Activated T-helper 17 cell treated with anti-CD3 and anti-CD28 coated beads, Interleukin-2, amount 50 U/mL, for 72 hours (primary cell): ENCODE measurements at places on chromosomes 5 and 9.
A peak's percentile ranks its signal among the peaks of the same experiment; 100 is the strongest.

DNA sequence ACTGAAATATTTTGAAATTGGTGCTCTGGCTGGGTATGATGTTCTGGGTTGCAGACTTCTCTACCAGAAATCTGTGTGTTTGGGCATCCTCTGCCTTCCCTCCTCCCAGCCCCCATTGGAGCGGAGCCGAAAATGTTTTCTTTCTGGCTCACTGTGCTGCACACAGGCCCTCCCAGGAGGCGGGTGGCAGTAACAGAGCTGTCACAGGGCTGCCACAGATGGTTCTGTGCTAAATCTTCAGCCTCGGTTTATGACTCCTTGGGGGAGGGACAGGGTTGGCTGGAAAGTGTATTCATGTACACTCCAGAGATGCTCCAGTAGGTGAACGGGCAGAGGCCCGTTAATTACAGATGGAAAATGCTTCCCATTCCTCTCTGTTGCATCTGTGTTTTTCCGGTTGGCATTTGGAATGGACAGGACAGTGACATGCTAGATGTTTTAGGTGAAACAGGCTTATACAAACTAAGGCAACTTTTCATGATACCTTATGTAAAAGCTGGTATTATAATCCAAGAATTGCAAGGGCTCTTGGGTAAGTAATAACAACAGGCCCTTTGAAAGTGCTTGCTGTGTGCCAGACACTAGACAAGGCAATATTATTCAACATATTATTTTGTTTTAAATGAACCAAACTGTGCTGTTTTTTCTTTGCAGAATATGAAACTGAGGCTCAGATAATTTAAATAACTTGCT is 180.2 kb downstream of the ADCY2 start:
- ATAC-seq = no peak
- H3K27me3 ChIP-seq = peaks cover 9% of the 10 kb centered on the region
- H3K27ac ChIP-seq = no peak overlapping the region
- no peaks in the 10 kb centered on the region for H3K4me1 ChIP-seq
- H3K4me3 ChIP-seq = no peak overlapping the region
- no peaks in the 10 kb centered on the region for H3K36me3 ChIP-seq

DNA sequence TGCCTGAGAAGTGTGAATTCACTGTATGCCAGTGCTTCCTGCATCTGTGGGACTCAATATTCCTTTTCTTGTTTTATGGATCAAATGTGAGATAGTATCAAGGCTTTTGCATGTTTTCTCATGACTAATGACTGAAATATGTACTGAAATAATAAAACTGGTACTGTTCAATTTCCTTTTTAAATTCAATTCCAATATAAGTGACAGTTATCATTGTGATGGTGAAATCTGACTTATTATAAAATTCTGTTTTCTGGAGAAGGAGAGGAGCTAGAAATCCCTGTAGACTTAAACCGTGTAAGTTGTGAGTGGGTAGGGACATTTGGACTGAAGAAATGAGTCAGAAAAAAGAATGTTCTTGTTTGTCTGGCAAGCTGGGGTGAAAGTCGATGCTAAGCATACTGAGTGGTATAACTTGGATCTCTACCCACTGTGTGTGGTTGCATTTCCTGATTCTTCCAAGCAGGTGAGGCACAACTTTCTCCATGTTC is 245.2 kb downstream of the EFNA5 start:
- no peaks in the 10 kb centered on the region for H3K4me1 ChIP-seq
- H3K27ac ChIP-seq = no peak overlapping the region
- ATAC-seq = no peak
- H3K4me3 ChIP-seq = no peak overlapping the region
- peaks cover 3% of the 10 kb centered on the region for H3K27me3 ChIP-seq

GRCh38 chr5:38330207-38330606 is 71.8 kb downstream of the EGFLAM start:
- no peaks in the 10 kb centered on the region for H3K36me3 ChIP-seq
- no peak for ATAC-seq
- peaks cover 3% of the 10 kb centered on the region for H3K27me3 ChIP-seq
- no peak overlapping the region for H3K27ac ChIP-seq

DNA sequence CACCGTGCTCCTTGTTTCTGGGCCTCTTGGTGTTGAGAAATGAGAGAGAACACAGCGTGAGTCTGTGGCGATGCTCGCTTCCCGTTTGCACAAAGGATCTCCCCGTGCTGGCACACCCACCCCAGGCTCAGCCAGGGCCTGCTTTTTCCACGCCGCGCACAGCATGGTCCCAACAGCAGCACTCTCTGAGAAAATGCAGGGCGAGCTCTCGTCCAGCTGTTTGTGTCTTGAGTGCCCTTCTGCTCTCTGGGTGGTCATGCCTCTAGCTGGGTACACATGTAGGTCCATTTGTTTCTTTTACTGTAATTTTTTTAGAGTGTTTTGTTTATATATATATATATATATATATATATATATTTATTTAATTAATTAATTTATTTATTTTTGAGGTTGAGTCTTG is 26.6 kb downstream of the FBXW5 start:
- no peaks in the 10 kb centered on the region for H3K27me3 ChIP-seq
- peaks cover 95% of the 10 kb centered on the region for H3K36me3 ChIP-seq
- H3K27ac ChIP-seq = no peak overlapping the region
- H3K4me1 ChIP-seq = peaks cover 16% of the 10 kb centered on the region
- no peak for ATAC-seq

DNA sequence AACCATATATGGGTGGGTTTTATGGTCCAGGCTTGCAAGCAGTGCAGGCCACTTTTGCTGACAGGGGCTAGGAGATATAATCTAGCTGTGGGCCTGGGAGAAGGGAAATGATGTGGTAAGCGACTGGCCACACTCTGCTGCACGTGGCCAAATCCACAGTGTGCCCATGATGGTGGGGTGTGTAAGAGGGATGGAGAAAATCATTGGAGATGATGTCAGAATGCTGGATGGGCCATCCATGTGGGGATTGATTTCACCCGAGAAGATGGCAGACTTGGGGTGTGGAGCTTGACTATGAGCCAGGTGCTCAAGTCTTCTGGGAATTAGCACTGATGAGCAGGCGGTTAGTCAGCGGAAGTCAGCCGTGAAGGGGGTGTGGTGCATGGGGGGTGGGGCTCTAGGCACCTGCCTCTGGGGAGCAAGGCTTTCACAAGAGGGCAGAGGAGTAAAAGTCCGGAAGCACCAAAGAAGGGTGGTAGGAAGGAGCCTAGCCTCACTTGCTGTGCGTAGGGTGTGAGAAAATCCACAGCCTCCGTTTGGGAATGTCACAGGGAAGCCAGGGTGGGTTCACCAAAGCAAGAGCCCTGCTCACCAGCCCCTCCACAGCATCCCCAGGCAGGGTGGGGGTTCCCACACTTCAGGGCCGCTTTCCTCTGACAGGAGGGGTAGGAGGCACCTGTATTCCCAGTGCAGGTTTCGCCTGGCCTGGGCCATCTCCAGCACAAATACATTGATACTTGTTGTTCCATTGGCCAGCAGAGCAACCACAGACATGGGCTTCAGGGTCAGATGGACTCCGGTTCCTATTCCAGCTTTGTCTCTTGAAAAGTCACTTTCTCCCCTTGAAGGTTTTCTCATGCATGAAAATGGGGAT is 44.5 kb upstream of the ANGPTL2 start:
- H3K4me3 ChIP-seq = no peak overlapping the region
- H3K36me3 ChIP-seq = no peaks in the 10 kb centered on the region
- no peak overlapping the region for H3K27ac ChIP-seq
- H3K4me1 ChIP-seq = peaks cover 16% of the 10 kb centered on the region
- ATAC-seq = no peak

DNA sequence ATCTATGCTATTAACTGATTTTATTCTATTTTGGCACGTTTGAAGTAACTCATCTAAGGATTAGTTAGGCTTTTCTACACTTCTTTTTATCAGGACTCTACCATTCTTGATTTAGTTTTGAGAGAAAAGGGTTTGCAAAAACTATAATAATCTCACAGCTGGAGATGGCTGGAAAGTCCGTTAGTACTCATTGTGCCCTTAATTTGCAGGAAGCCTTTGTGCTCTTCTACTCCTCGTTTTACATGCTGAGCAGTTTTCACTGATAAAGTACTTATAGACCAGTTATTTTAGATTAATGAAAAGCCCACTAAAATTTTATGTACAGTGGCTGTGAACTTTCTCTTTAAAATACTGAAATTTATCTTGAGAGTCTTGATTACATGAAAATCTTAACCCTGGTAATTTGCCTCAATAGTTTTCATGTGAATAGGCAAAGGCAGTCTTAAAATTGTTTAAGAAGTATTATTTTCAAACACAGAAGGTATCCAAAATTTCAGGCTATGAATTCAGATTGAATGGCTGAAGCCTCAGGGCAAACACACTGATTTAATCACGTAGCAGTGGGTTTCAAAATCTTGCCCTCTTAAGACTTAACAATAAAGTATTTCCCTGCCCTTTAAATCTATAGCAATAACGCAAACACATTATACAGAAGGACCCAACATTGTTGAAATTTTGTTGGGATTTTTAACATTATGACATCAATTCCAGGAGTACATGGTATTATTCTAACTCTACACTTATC is 18.6 kb downstream of the MLLT3 start:
- no peak for ATAC-seq
- H3K27me3 ChIP-seq = no peaks in the 10 kb centered on the region
- H3K4me1 ChIP-seq = peaks cover 48% of the 10 kb centered on the region
- peak overlapping the region; percentile 60 for H3K4me3 ChIP-seq
- peaks cover 13% of the 10 kb centered on the region for H3K36me3 ChIP-seq
- peak overlapping the region; percentile 17 for H3K27ac ChIP-seq

DNA sequence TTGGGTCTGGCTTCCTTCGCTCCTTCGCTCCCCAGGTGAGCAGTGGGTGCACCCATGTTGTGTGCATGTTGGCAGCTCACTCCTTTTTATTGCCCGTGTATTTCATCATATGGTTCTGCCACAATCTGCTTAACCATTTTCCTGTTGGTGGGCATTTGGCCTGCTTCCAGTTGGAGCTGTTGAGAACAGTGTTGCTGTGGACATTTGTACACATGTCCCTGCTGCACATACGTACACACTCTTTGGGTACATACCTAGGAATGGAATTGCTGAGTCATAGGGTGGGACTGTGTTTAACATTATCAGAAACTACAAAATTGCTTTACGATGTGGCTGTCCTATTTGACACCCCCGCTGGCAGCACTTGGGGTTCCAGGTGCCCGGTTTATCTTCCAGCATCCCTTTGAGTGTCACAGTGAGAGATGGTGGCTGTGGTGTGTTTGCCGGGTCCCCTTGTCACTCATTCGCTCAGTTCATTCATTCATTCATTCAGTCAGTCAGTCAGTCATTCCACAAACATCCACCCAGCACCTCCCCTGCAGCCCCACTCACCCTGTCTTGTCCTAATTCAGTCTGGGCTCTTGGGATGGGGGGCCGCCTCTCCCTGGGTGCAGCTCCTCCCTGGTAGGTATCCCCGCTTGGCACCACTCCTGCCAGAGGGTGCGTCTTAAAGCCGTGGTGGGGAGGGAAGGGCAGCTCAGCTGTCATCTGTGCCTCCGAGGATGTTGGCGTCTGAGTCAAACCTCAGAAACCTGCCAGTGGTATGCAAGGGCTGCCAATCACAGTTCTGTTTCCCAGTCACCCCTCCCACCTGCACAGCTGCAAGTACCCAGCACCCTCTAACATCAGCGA is 7.9 kb upstream of the FIBCD1 start:
- H3K36me3 ChIP-seq = no peaks in the 10 kb centered on the region
- H3K27ac ChIP-seq = no peak overlapping the region
- no peaks in the 10 kb centered on the region for H3K4me1 ChIP-seq

- H3K36me3 ChIP-seq = no peaks in the 10 kb centered on the region
- H3K4me1 ChIP-seq = no peaks in the 10 kb centered on the region
- peak; percentile 21 for ATAC-seq
- H3K27me3 ChIP-seq = no peaks in the 10 kb centered on the region
Measured at GRCh38 chr9:35629597-35629996, 11.4 kb upstream of the CD72 start.

- H3K27me3 ChIP-seq = no peaks in the 10 kb centered on the region
- H3K27ac ChIP-seq = no peak overlapping the region
- H3K4me3 ChIP-seq = no peak overlapping the region
- ATAC-seq = no peak
- H3K36me3 ChIP-seq = no peaks in the 10 kb centered on the region
Measured at GRCh38 chr9:78089111-78089510, 57.5 kb upstream of the GNAQ start.

DNA sequence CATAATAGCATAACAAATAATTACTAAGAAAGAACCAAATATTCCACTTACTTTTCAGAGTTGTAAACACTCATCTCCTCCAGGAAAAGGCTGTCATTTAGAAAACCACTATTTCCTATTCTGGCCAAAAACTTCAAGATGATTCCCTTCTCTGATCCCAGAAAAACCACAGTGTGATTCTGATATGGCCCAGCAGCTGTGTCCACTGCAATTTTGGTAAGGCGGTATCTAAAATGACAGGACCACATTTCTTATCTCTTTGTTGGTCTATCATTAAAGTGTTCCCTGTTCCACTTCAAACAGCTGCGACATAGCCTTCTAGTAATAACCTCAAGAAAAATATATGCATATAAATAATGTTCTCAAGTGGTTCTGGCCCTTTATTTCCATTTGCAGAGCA is 96.1 kb downstream of the SEMA6A start:
- no peak overlapping the region for H3K27ac ChIP-seq
- H3K27me3 ChIP-seq = no peaks in the 10 kb centered on the region
- H3K4me1 ChIP-seq = no peaks in the 10 kb centered on the region
- no peak for ATAC-seq

DNA sequence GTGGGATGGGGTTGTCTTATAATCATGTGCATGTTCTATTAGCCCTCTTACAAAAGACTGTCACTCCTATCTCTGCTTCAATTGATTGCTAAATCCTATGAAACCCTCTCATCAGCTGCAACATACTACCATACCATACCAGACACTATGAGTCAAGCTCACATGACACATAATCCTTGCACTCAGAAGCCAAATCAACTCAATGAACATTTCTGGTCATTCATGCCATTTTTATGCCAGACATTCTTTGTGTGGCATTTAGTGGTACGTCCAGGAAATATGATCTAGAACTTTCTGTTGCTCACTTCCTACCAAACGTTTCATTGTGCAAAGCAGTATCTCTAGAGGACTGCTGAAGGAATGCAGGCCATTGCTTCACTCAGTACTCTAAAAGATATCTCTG is 159.2 kb upstream of the GNA14 start:
- peak; percentile 92 for ATAC-seq
- peaks cover 42% of the 10 kb centered on the region for H3K36me3 ChIP-seq
- no peak overlapping the region for H3K4me3 ChIP-seq
- no peaks in the 10 kb centered on the region for H3K27me3 ChIP-seq
- H3K4me1 ChIP-seq = peaks cover 21% of the 10 kb centered on the region
